Trophoblast cell (in vitro differentiated cells and primary cell): ENCODE measurements at places on chromosomes 12 and 14.

DNA sequence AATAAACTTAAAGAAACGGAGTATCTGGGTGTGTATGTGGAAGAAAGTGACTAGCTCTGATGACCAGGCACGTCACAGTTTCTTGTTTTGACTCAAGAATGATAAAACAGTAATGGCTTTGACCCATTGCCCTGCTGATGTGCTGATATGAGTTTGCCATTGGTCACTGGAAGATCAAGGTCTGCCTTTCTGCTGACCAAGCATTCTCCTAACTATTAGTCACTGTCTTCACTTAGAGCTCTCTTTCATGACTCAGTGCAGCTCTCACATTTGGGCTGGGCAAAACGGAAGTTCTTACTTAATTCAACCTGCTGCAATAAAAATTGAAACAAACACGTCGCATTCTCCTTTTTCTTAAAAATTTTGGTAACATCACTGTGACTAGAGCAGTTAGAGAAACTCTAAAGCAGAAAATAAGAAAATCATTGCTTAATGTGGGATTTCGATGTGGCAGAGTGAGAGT, 366.7 kb downstream of the BTG1 start:
- DNase-seq, result peak; percentile 88

- DNase-seq, result no peak
These were observed 13.1 kb upstream of the LTA4H start for GRCh38 chr12:96048393-96048969.

- DNase-seq, result no peak
These were observed 29.0 kb downstream of the SCYL2 start for GRCh38 chr12:100295764-100296555.

- DNase-seq, result no peak
These were observed 226.0 kb upstream of the PDE3A start for GRCh38 chr12:20142316-20142715.

- DNase-seq, result no peak
These were observed 421.2 kb downstream of the SOX5 start for GRCh38 chr12:23528316-23528715.

GRCh38 chr12:94092516-94093241, 55.7 kb upstream of the PLXNC1 start:
- peak; percentile 74 for DNase-seq

- no peak for DNase-seq
These were observed 198.7 kb upstream of the DCN start for GRCh38 chr12:91381309-91381804.

GRCh38 chr14:75831952-75832351, 149.8 kb downstream of the TGFB3 start:
- peak; percentile 27 for DNase-seq

- DNase-seq, result no peak
These were observed 212.5 kb downstream of the CHST11 start for GRCh38 chr12:104669089-104669721.

DNA sequence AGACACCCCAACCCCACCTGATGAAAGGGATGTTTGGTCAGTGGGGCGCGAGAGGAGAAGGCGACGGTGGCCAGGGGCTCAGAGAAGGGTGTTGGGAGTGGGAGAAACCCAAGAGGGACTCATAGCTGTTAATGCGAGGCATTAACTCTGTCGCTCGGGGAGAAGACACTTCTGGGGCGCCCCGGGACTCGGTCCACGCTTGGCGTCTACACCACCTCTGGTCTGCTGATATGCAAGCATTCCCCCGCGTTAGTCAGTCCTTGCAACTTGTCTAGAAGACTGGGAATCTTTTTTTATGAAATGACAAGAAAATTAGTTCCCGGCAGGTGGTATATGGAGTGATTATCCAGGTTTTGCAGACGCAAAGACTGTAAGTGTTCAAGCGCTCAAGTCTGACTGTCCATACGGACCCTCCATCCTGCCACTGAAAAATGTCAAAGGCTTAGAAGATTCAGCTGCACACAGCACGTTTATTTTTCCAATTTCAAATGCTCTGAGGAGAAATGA, 360 bp upstream of the SLC35F4 start:
- no peak for DNase-seq

DNA sequence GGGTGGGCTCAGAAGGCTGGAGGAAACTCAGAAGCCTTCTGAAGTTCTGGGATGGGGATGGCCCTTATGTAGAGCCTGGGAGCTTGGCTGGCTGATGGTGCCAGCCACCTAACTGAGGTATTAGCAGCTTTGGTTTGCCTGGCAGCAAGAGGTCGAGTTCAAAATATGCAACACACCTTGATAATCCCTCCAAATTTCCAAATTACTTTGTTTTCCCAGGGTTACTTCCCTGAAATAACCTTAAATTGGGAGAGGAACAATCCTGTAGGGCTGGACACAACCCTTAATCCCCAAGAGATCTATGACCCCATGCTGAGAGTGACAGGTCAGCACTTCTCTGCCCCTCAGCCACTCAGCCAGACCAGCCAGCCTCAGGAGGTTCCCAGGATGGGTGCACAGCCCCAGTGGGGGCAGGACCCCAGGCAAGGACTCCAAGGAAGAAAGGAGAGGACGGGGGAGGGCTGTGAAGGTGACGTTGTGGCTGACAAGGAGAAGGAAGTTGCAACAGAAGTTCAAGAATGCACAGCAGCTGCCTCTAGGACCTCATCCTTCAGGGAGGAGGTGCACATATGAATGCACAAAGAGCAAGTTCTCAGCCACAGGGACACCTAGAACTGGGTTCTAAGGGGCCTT, 18.6 kb upstream of the KRT77 start:
- DNase-seq, result peak; percentile 68

DNA sequence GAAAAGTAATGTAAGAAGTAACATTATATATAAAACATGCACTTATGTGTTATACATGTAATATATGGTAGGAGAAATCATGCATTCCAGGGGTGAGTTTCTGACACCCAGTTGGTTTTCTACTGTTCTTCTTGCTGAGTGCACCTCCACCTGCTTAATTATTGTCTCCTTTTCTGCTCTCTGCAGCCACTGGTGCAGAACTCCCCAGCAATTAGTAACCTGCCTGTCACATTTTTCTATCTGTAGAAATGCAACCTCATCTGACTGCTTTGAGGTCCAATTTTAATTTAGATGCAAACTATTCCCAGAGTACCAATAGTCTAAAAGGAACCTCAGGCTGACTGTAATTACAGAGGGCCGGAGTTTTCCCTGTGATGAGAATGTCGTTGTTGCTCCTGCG, 842.1 kb downstream of the AACS start:
- no peak for DNase-seq

- DNase-seq, result no peak
These were observed 64.6 kb downstream of the BICD1 start for GRCh38 chr12:32171211-32171610.

GRCh38 chr14:102898776-102899515, 23.5 kb upstream of the AMN start:
- no peak for DNase-seq
